ENCODE measurements at places on chromosomes 2 and 18.

- no peak for DNase-seq
Measured at GRCh38 chr2:239553376-239554000, 152.7 kb upstream of the HDAC4 start.

GRCh38 chr2:100365434-100365833 lies 43.1 kb upstream of the LONRF2 start:
- peak; percentile 55 for DNase-seq

DNA sequence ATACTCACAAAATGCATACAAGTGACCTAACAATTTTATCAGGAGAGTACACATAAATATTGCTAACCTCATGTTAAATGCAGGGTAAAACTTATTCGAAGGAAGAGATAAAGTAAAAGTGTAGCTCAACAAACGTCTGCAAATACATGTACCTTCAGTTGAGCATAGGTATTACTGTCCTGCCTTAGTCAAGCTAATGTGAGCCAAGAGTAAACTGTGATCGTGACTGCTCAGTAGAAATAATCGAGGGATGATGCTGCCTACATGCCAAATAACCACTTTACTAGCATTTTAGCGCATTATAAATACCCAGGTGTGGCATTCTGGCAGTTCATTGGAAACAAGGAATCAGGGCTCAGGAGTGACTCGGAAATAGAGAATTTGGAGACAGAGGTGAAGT lies 779.5 kb downstream of the SOCS6 start:
- no peak for DNase-seq

- no peak for DNase-seq
Measured at GRCh38 chr2:237190966-237191713, 105.5 kb downstream of the COPS8 start.

GRCh38 chr2:49754381-49754780 lies 600.1 kb upstream of the FSHR start:
- DNase-seq: no peak

DNA sequence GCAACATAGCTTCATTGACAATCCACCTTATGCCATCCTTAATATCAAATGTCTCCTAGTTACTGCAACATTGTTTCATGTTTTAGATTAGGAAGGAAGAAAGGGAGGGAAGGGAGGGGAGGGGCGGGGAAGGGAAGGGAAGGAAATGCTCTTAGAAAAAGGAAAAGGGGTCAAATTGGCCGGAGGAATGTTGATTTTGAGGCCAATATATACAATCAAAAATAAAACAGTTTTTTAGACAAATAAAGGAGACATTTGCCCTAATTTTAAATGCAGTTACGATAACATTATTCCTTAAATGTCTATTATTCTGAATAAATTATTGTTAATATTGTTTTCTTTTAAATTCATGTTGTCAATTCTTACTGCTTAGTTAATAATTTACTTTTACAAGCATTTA lies 33.5 kb upstream of the CALCRL start:
- no peak for DNase-seq

GRCh38 chr2:66228128-66228547 lies 206.8 kb upstream of the MEIS1 start:
- no peak for DNase-seq

GRCh38 chr2:40098786-40099470 lies 319.9 kb upstream of the THUMPD2 start:
- DNase-seq: no peak

DNA sequence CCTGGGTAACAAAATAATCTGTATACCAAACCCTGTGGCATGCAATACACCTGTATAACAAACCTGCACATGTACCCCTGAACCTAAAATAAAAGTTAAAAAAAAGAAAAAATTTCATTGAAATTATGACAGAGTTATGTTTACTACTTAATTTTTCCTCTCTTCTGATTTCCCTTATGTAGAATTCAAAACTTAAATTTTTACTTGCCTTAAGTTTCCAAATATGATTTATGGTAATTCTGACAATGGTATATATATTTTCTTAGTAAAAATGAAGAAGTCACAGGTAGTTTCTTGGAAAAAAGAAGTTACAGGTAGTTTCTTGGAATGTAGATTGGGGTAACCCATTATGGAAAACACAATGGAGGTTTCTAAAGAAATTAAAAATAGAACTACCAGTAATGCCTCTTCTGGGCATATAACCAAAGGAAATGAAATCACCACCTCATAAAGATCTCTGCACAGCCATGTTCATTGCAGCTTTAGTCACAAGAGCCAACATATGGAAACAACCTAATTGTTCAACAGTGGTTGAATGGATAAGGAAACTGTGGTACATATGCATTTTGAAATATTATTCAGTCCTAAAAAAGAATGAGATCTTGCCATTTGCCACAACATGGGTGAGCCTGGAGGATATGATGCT lies 164.9 kb downstream of the BABAM2 start:
- DNase-seq: no peak

DNA sequence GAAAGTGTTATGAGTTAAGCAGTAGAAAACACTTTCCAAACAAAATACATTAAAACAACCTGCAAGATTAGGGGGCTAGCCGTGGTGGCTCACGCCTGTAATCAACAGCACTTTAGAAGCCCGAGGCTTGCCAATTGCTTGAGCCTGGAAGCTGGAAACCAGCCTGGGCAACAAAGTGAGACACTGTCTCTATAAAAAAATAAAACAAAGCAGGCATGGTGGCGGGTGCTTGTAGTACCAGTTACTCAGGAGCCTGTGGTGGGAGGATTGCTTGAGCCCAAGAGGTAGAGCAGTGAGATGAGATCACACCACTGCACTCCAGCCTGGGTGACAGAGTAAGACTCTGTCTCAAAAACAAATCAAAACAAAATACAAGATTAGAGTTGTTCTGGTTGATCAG lies 208.3 kb downstream of the ERBB4 start:
- DNase-seq: no peak

- DNase-seq: no peak
Measured at GRCh38 chr18:32509111-32509510, 38.4 kb upstream of the GAREM1 start.

DNA sequence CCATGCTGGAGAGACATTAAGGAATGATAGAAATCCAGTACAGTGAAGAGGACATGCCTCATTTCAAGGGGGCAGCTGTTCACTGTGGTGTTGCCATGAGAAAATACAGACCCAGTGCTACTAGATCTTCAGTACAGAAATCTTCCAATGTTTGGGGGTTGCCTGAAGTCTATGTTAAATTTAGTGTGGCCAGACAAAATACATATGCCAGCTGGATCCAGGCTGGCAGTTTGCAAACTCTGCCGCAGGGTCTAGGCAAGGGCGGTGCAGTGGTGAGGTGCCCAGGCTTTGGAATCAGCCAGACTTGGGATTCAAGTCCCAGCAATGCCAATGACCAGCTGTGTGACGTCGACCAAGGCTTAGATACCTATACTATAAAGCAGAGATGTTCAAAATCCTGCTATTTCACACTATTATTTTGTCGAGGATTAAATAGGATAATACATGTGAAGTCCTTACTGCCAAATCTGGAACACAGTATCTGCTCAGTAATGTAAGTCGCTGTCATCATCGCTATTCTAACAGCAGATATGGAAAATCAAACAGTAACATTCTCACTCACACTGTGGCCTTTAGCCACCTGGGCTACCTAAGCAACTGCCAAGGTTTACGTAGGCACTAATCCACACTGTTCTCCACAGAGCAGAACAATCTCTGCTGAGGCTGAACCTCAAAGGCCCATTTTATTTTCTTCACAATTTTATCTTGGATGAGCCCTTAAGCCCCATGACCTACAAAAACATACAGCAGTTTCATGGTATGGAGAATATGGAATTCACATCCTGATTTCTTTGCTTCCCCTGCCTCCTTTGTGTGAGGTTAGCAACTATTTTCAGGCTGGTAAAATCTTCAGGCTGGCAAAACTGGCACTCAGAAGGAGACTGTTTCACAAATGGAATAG lies 5.9 kb upstream of the TMSB10 start:
- no peak for DNase-seq

GRCh38 chr2:227324642-227324994 lies 433 bp upstream of the MFF start:
- no peak for DNase-seq

GRCh38 chr2:154455866-154456265 lies 242.6 kb upstream of the KCNJ3 start:
- no peak for DNase-seq

DNA sequence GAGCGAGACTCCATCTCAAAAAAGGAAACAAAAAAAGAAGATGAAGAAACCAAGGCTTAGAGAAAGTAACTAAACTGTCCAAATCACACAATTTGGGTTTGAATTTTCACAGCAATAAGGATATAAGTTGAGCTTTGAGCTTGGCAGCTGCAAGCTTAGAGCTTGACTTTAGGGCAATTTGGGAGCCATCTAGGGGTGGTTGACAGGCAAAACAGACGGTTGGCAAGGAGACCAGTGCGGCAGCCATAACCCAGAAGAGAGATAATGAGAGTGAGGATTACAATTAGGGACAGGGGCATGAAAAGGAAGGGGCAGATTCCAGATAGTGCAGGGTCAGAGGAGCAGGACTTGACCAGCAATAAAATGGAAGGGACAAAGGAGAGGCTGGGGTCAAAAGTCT lies 382.2 kb upstream of the HNRNPA3 start:
- no peak for DNase-seq

DNA sequence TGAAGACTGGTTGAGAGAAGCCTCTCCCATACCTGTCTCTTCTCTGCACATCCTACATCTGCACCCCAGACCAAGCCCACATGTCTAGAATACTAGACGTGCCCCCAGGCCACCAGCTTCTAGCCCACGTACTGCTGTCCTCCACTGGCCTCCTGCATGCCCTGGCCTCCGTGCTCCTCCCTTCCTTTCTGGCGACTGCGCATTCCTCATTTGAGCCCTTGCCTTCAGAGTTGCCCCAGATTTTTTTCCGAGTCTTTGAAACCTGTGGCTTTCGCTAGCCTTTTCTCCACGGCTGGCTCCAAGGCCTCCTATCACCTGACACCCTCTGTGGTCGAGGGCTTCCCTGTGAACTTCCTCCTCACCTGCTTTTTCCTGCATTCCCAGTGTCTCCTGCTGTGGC lies 11.2 kb downstream of the RNF144A start:
- no peak for DNase-seq

GRCh38 chr2:81672923-81673322 lies 1368.4 kb upstream of the LRRTM1 start:
- no peak for DNase-seq

- DNase-seq: no peak
Measured at GRCh38 chr2:18437909-18438308, 122.5 kb downstream of the RDH14 start.

GRCh38 chr2:218296847-218297246 lies 4.5 kb upstream of the TMBIM1 start:
- DNase-seq: no peak

DNA sequence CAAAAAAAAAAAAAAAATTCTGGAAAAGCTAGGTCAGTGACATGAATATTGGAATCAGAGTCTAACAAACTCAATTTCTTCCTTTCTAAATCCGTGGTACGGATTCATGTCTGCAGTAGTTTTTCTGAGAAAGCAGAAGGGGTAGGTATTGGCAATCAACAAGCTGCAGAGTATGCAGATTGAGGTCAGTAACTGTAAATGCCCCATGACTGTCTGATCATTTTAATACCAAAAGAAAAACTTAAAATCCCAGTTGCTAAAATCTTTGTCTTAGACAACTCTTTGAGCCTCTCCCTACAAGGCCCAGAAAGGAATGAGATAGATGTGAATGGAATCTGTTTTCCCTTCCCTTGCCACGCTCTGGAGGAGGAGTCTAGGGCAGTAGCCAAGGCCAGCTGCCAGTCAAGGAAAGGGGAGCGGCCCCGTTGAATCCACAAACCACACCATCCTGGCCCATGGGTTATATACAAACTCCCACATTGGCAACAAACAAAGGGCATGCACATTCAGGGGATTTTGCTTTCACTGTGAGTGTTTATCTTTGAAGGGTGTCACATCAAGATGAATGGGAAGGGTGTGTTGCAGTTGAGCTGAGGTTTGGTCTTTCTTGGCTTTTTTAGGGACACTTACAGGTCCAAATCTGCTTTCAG lies 6.1 kb upstream of the CASP8 start:
- no peak for DNase-seq

GRCh38 chr2:221915926-221916325 lies 343.8 kb upstream of the EPHA4 start:
- no peak for DNase-seq

DNA sequence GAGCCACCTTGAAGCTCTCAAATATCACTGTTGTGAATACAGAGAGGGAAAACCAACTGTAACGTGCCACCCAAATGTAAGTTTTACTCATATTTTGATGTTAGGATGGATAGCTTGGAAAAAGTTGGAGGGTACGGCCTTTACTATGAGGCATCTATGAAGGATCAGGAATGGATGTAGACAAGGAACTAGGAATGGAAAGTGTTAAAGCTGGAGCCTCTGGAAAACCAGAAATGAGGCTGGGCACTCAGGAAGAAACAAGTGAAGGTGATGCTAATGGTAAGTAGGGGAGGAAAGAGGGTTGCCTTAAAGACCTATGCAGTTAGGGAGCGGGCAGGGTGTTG lies 204 bp downstream of the TXNDC2 start:
- DNase-seq: no peak

- DNase-seq: no peak
Measured at GRCh38 chr2:104290566-104290891, 563.4 kb upstream of the POU3F3 start.

GRCh38 chr2:207123335-207123744 lies 42.4 kb downstream of the KLF7 start:
- no peak for DNase-seq

- peak; percentile 15 for DNase-seq
Measured at GRCh38 chr2:204625135-204625534, 79.9 kb downstream of the PARD3B start.

DNA sequence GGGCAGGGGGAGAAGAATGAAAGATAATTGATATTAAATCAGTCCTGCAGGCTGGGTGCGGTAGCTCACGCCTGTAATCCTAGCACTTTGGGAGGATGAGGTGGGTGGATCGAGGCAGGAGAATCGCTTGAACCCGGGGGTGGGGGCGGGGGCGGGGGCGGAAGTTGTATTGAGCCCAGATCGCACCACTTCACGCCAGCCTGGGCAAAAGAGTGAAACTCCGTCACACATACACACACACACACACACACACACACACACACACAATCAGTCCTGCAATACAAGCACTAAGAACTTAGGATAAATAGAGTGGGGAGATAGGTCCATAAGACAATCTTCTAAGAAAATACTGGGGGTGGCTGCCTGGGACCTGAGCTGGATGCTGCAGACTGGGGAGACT lies 15.1 kb upstream of the PKDCC start:
- no peak for DNase-seq

DNA sequence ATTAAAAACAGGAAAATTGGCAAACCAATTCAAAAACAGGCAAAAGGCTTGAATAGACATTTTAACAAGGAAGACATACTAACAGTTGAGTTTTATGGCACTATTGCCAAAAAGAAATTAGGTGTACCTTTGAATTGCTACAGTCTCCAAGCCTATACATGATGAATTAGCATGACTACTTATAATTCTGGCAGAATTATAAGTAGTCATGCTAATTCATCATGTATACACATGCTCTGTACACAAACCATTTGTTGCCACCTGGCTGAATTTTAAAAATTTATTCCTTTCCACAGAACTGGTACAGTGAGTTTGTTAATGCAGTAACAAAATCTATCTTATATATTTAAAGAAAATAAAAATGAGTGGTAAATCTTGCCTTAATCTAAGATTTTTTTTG lies 1332.0 kb upstream of the CRIM1 start:
- DNase-seq: no peak

GRCh38 chr2:216563646-216564045 lies 65.0 kb downstream of the RPL37A start:
- DNase-seq: no peak

- DNase-seq: no peak
Measured at GRCh38 chr2:46216213-46216612, 81.0 kb upstream of the EPAS1 start.

GRCh38 chr2:171564463-171564862 lies 42.2 kb downstream of the CYBRD1 start:
- DNase-seq: no peak

- DNase-seq: no peak
Measured at GRCh38 chr18:8341481-8342230, 267.6 kb upstream of the RAB12 start.

Data from NCI-H1092 treated with DMSO at 0.1 percent for 48 hours (cell line).